Ecto neural progenitor cell (in vitro differentiated cells): ENCODE measurements at places on chromosomes 5 and 9.

- peak; percentile 61 for DNase-seq
Measured at GRCh38 chr9:4987961-4988421, 2.9 kb downstream of the JAK2 start.

DNA sequence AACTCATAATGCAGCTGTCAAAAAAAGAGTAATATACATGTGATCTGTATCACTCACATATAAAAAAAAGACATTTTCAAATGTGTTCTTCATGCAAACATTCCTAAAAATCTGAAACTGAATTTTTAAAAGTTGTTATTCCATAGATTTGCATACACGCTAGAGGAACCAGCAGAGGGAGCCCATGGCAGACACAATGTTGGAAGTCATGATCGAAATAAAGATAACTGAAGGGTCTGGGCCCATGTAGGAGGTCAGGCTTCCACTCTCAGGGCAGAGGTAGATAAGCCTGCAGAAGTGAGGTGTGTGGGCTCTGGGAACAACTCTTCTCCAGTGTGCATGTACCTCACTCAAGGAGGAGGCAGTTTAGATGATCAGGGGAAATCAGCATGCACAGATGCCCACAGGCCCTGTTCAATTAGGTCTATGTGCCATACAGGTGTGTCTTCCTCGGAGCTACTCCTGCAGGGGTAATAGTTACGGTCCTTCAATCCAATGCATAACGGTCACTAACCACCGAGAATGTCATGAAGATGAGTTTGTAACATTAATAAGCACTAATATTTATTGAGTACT lies 208.6 kb downstream of the EPB41L4A start:
- peak; percentile 52 for DNase-seq

DNA sequence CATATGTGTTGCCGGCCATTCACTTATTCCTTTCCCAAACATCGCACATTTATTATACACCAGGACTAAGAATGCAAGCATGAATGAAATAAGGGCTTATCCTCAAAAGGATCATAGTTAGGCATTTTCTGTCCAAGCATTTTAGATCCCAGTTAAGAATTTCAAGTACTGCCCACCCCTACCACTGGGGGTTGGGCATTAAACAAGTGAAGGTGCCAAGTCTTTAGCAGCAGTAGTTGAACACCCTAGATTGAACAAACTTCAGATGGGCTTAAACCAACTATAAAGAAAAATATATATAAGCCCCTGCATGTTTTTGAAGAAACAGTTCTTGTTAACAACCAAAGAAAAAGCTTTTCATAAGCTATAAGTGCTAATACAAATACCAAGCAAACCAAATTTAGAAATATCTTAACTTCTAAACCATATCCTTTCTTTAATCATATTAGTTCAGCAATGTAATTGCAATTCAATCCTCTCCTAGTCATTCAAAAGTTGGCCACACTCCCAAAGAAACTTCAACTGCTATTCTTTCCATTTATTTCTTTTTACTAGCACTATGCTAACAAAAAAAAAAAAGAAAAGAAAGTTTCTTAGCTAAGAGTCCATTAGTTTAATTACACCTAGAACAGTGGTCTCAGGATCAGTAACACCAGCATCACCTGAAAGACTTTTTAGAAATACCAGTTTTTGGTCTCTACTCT lies 149.8 kb downstream of the MLLT3 start:
- no peak for DNase-seq

- DNase-seq, result no peak
Measured at GRCh38 chr5:32298059-32298415, 14.7 kb downstream of the MTMR12 start.

DNA sequence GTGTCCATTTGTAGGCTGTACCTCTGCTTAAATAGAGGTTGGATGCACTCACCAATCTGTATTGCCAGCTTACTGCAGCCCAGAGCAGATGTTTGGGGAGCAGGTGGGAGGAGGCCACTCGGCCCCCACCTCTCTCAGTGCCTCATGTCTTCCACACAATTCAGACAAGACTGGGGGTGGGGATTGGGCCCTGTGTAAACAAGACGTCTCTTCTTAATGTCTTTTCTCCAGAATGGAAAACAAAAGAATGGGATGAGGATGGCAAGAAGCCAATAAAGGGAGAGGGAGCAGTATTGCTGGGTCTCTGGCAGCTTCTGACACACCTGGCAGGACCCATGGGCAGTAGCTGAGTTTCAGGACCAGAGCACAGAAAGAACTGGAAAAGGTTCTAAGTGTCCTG lies 64.9 kb downstream of the SIL1 start:
- DNase-seq, result no peak

DNA sequence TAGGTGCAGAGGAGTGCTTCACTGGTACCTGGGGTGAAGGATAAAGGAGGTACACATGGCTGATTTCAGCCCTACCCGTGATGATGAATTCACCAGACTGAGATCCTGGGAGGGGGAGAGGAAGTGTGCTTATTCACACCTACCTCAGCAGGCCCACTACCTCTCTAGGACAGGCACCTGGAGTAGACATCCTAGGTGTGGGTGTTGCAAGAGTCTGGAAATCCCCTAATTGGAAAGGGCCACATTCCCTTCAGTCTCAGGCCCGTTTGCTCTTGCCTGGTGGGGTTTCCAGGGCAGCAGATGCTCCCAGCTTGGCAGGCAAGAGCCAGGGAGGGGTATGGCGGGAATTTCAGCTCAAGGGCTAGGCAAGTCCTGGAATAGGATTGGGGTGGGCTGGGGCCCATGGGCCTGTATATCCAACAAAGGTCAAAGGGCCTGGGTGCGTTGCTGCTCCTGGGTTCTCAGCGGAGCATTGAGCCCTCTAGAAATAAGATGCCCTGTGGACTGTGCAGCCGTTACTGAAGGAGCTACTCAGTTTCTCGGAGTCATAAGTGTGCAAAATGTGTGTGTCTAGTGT lies 5.8 kb upstream of the CCL21 start:
- no peak for DNase-seq

- no peak for DNase-seq
Measured at GRCh38 chr5:102959055-102959454, 160.9 kb downstream of the GIN1 start.

DNA sequence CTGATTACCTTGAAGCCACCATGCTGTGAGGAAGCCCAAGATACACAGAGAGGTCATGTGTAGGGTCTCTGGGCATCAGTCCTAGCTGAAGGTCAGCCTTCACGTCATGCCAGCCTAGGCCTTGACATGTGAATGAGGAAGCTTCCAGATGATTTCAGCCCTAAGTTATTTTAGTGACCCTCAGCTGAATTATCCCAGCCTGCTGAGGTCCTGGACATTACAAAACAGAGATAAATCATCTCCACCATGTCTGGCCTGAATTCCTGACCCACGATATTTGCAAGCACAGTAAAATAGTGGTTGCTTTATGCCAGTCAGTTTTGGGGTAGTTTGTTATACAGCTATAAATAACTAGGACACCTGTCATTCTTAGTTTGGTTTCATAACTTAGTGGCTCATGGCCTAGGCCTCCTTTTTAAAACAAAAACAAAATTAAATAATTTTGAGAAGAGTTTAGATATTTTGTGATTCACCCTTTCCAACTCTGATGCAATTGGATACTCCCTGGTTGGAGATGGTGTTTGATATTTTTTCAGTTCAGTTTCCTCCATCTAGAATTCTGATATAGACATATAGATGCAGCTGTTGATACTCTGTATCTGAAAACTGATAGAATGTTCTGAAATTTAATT lies 571.3 kb upstream of the CLINT1 start:
- no peak for DNase-seq

DNA sequence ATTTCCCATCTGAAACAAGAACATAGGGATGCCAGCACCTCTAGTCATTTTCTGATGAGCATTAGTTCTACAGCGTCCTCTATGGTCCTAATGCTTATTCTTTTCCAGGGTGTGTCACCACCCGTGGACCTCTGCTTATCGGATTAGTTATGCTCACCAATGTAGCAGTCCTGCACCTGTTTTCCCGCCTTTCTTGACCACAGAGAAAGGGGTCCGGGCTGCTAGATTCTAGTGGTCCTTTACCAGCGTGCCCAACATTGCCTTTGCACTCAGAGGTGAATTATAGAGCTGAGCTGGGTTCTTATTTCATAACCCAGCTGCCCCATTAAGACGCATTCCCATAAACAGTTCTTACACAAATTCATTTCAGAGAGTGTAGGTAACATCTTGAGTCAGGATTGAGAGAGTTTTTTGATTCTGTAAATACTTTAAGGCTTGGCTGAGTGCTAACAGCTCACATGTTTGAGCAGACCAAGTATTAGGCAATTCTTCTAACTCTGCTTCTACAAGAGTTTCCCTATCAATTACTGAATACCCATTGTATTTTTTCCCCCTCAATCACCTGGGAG lies 2205.1 kb upstream of the C9orf72 start:
- DNase-seq, result no peak

DNA sequence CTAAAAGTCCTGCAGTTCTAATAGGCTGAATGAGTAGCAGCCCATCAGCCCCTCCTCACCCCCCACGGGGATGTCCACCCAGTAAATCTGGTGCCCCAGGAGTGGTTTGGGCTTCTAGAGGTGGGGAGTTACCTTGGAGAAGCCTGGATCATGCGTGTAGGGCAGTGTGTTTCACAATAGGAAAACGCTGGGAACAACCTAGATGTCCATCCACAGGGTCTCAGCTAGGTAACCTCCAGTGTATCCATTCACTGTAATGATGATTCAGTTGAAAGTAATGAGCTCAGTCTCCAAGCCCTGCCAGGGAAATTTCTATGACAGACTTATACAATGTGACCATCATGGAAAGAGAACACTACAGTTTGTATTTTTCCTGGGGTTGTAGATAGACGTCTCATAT lies 51.8 kb downstream of the NDST1 start:
- no peak for DNase-seq

DNA sequence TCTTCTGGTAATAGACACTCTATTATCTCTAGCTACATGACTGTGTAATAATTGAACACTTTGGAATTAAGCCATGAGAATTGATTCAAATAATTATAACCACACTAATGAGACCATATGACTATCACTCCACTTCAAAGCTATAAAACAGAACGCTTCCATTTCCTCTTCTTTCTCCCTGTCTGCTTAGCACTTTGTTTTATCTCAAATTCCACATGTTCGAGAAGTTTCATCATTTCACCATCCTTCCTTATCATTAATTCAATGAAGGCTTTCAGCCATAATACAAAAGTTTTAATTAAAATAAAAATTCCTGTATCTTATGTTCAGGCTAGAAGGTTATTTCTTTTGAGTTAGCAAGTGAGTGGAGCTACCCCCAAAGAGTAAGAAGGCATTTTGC lies 7.4 kb upstream of the DCTN4 start:
- no peak for DNase-seq

DNA sequence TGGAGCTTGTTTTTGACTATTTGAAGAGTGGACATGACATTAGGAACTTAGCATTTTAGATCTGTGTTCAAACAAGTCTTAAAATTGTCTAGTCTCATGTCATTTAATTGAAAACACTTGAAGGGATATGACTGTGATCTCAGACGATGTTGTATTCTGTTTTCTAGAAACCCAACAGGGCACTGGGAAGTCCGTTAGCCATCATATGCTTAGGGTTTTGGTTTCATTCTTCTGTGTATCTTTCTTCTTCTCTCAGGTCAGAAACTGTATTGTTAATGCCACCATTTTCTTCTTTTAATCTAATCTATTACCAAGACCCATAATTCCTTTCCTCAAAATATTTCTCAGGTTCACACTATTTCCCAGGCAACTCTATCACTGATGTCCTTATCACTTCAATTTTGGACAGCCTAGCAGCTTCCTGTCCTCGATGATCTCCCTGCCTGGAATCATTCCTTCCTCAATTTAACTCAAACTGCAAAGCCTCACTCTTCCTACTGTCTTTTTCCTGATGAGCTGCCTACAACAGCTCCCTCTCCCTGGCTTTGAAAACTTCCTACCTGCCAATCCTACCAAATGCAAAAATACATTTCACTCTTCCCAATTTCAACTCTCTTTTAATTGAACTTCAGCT lies 77.7 kb downstream of the MEF2C start:
- no peak for DNase-seq
